ENCODE measurements at places on chromosomes 1 and 21.

DNA sequence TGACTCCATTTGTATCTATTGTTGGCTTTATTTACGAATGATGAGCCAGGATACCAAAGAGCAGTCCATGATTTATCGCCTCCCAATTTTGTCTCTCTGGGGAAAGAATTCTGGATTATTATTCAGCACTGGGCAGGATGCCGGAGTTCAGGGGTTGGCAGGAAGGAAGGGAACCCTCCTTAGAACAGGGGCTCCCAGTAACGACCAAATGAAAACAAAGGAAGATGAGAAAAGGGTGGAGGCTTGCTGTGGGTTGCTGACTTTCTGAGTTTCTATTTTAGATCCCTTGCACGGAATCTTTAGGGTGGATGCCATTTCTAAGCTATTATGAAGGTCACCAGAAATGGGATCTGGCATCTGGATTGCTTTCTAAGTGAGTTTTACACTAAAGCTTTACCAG is 231.2 kb upstream of the LYPLAL1 start:
- DNase-seq, result no peak

DNA sequence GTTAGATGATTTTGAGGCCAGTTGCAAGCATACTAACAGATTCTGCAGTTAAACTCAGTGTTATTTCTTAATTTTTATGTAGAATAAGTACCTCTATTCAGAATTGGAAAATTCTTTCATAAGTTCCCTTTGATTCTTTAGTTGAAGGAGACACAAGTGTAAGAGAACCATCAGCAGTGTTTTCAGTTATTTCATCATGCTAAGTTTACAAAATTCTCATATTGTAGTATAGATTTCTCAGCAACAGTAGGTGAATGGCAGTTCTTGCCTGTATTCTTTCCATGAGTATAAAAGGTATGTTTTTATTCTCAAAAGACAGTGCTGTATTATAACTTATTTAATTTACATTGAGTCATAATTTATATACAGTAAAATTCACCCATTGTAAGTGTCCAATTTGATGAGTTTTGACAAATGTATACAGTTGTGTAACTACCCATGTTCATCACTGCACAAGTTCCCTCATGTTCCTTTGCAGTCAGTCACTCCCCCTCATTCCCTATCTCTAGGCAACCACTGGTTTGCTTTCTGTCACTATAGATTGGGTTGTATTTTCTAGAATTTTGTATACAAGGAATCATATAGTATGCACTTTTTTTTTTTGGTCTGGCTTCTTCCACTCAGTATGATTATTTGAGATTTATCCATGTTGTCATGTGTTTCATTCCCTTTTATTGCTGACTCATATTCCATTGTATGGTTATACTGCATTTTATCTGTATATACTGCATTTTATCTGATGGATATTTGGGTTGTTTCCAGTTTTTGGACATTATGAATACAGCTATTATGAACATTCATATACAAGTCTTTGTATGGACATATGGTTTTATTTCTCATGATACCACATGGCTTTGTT is 3.9 kb downstream of the RPS6KC1 start:
- DNase-seq, result no peak

GRCh38 chr1:69688193-69688592 is 120.5 kb downstream of the LRRC7 start:
- no peak for DNase-seq

- peak; percentile 69 for DNase-seq
Observed at GRCh38 chr1:201530741-201531531, 8.0 kb upstream of the NAV1 start.

DNA sequence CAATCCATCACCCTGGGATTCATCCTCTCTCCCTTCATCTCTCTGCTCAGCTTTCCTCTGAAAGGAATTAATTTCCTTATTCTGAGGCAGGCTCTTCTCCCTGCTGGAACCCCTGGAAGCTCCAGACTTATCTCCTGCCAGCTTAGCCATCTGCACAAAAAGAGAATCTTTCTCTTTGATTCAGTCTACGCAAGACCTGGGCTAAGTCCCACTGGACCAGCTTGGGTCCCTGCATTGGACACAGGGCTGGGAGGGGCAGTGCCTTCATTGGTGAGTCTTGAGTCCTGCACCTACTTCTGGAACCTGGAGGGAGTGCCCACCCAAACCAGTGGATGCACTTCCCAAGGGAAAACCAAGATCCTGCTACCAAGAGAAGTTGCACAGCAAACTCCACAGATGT is 271.7 kb upstream of the CSF3R start:
- DNase-seq, result no peak

GRCh38 chr1:156905651-156906050 is 12.1 kb downstream of the PEAR1 start:
- DNase-seq, result no peak

GRCh38 chr1:175317309-175317708 is 124.7 kb upstream of the KIAA0040 start:
- DNase-seq, result no peak

DNA sequence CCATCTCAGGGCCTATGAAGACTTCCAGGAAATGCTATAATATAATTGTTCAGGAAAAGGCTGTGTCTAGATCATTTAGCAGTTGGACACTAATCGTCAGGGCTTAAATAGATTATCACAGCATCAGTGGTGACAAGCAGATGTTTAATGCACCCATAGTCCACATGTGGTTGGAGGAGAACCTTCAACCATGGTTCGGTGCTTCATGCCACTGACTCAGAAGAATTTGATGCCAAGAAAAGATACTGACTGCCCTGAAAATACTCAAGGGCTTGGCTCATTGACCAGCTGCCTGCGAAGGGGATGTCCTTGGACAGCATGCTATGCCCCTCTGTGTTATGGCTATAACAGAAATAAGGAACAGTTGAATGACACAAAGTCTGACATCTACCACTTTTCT is 175.7 kb downstream of the HHIPL2 start:
- DNase-seq, result no peak

DNA sequence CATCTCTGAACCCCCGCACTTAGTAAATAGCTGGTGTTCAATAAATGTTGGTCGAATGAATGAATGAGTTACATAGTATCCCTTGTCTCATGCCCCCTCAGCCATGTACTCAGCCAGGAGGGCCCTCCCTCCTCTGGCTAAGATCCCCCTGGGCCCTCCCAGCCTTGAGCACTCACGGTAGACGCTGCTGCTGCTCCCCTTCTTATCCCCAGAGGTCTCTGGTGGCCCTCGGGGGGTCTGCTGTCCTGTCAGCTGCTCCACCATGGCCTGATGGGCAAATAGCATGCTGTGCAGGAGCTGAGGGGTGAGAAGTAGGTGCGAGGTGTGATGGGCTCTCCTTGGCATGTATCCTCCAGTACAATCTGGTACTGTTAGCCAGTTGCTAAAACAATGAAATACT is 1.9 kb downstream of the ETV3L start:
- DNase-seq, result no peak

- DNase-seq, result peak; percentile 39
Observed at GRCh38 chr21:46459356-46460112, 843 bp downstream of the DIP2A start.

GRCh38 chr1:75985827-75986226 is 53.6 kb upstream of the ASB17 start:
- no peak for DNase-seq

GRCh38 chr1:25067518-25068251 is 137.6 kb upstream of the RUNX3 start:
- no peak for DNase-seq

GRCh38 chr1:6941786-6942185 is 156.5 kb downstream of the CAMTA1 start:
- no peak for DNase-seq

- no peak for DNase-seq
Observed at GRCh38 chr1:59833022-59833421, 18.3 kb downstream of the HOOK1 start.

DNA sequence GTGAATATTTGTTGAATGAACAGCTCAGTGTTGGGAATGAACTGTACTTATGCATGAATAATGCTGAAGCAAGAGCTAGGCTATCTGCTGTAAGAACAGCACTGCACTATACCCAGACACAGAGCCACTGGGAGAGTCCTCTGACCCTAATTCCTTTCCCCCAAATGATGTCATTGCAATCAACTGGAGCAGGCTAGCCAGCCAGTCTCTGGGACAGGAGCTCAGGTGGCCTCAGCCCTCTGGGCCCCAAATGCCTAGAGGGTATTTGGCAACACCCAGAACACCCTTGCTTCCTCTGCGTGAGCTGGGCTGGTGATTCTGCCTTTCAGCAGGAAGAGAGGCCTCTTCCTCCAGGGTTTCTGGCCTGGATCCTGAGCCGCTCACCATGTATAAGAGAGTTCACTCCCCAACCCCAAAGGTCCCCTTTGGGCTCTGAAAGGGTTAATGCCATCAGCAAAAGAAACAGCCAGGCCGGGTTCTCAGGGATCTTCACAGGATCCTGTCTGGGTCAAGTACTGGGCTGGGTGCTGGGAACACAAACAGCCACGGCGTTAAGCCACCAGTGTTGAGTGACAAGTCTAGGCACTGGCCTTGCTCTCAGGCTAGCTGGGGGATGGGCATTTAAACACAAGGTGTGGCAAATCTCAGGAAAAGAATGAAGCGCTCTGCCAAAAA is 3.7 kb upstream of the PADI4 start:
- no peak for DNase-seq

GRCh38 chr1:103250441-103250861 is 142.1 kb upstream of the COL11A1 start:
- DNase-seq, result no peak

- no peak for DNase-seq
Observed at GRCh38 chr1:43229826-43230780, 39.7 kb upstream of the TMEM125 start.

GRCh38 chr1:116177861-116178260 is 66.7 kb downstream of the MAB21L3 start:
- DNase-seq, result no peak

DNA sequence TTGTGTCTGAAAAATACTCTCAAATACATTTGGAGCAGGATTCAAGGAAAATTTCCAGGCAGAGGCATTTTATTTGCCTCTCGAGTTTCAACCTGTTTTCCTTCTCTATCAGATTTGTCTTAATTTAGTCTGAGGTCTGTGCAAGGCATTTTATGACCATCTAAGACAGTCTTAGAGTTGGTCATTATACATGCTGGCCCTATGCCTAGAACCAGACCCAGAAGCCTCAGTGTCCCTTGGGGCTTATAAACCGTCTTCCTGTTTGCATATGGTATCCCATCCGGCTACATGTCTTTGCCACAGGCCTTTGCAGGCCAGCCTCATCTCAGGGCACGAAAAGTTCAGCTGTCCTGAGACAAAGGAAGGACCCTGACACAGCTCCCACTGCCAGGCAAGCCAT is 346.1 kb downstream of the SIPA1L2 start:
- DNase-seq, result no peak

GRCh38 chr1:196732526-196732925 is 42.1 kb upstream of the CFHR3 start:
- DNase-seq, result no peak

DNA sequence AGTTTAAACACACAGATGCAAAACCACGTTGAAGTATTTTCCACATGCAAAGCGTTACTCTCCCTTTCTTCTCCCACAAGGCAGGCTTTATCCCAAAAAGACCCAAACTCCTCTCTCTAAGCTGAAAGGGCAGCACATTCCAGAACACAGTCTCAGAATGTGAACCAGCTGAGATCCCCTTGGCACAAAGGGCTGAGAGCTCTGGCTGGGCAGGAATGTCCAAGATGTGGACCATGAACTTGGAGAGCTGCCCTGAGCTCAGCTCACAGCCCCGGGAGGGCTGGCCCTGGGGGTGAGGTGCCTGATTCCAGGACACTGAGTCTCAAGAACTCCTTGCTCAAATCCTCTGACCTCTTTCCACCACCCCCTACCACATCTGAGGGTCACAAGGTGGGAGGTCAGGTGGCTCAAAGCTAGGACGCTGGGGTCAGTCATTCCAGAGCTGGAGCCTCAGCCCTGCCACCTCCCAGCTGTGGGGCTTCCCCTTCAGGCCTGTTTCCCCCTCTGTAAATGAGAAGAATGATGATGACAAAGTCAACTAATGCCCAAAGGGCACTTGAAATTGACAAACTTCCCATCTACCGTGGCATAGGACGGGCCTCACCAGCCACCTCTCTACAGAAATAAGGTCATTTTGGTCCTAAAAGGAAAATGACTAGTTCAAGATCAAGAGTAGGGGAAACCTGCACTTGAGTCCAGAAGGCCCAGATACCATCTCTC is 11.5 kb downstream of the ALDH4A1 start:
- no peak for DNase-seq

DNA sequence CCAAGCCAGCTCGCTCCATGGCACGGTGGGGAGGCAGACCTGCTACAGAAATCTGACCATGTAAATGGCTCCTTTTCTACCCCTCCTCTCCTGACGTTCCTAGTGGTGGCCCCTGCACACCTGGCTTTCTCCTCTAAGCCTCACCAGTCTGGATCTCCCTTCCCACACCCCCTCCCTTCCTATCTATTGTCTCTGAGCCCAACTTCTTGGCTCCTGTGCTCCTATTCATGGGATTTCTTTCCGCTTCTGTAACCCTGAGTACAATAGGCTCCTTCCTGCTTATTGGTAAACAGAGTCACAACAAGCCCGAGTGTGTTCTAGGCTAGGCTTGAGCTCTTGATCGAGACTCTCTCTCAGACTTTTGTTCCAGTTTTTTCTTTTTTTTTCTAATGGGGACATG is 17.6 kb downstream of the OPTC start:
- no peak for DNase-seq

- no peak for DNase-seq
Observed at GRCh38 chr1:5120559-5120958, 466.1 kb downstream of the AJAP1 start.

- no peak for DNase-seq
Observed at GRCh38 chr1:63466759-63467158, 56.3 kb downstream of the ITGB3BP start.

- no peak for DNase-seq
Observed at GRCh38 chr1:88802950-88803349, 88.4 kb downstream of the GTF2B start.

- no peak for DNase-seq
Observed at GRCh38 chr1:209265301-209265700, 318.2 kb upstream of the CAMK1G start.

DNA sequence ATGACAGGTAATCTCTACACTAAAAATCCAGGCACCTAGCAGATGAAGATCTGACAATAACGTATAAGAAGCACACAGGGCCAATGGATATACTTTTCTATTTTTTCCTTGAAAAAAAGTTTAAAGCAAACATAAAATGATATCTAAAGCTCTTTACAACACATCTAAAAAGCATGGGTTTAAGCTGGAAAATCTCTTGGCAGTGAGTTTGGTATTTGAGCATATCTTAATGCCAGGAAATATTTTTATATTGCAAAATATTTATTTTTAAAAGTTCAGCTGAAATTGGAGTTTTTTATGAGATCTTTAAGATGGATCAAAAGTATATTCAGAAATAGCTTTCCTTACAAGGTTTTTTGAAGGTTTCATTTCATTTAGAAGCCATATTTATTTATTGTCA is 40.5 kb downstream of the SLC5A9 start:
- DNase-seq, result no peak

GRCh38 chr1:103942029-103942428 is 192.3 kb downstream of the AMY1C start:
- DNase-seq, result no peak

DNA sequence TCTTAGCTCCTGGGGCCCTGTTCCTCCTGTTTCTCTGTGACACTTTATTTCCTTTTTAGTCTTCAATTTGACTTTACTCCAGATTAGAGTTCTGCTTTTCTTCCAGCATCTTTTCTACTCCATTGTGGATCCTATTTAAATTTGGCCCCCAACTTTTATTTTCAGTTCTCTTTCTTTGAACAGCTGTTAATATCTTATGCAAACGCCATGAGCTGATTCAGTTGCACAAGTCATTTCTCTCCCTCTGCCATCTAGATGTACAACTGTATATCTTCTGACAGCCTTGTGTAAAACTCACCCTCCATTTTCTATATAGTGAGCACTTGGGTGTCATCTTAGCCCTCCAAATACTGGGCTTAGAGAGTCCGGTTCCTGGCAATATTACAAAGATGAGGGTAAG is 42.2 kb downstream of the SPATA17 start:
- DNase-seq, result no peak
